ENCODE measurements at places on chromosomes 11 and 22. TPM values are rescaled to one million over a fixed set of nuclear protein-coding genes. Genes with fewer than 3 reads are reported as not detected.

- H3K27me3 ChIP-seq, result no peaks in the 10 kb centered on the region
- no peak overlapping the region for H3K4me3 ChIP-seq
- no peak overlapping the region for H3K27ac ChIP-seq
- H3K36me3 ChIP-seq, result peaks cover 3% of the 10 kb centered on the region
These were observed 28.8 kb downstream of the SWAP70 start for GRCh38 chr11:9692691-9693090.

GRCh38 chr11:57487021-57487778 lies 26.9 kb downstream of the RTN4RL2 start:
- H3K4me1 ChIP-seq, result peaks cover 20% of the 10 kb centered on the region
- H3K36me3 ChIP-seq, result no peaks in the 10 kb centered on the region
- H3K4me3 ChIP-seq, result no peak overlapping the region
- no peak for DNase-seq
- H3K27me3 ChIP-seq, result peaks cover 12% of the 10 kb centered on the region

DNA sequence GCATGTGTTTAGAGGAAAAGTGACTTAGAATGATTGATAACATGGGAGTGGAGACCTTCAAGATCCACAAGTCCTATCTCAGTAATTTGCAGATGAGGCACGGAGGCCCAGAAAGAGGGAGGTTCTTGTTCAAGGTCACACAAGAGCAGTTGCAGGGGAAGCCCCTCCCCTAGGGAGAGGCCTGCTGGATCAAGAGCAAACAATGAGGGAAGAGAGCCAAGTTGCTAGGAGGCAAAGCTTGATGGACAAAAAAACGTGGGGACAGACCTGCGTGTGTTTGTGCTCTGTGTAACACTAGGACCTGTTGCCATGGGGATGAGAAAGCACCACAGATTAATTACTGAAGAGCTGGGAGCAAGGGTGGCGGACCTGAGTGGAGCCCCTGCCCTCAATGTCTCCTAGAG lies 6.4 kb upstream of the MFRP start:
- peaks cover 10% of the 10 kb centered on the region for H3K36me3 ChIP-seq
- H3K4me3 ChIP-seq, result no peak overlapping the region
- peak overlapping the region; percentile 68 for H3K27ac ChIP-seq
- peaks cover 2% of the 10 kb centered on the region for H3K27me3 ChIP-seq
- no peak for DNase-seq

GRCh38 chr11:13955971-13956421 lies 6.5 kb upstream of the SPON1 start:
- no peak overlapping the region for H3K4me3 ChIP-seq
- no peaks in the 10 kb centered on the region for H3K36me3 ChIP-seq
- peaks cover 5% of the 10 kb centered on the region for H3K27me3 ChIP-seq

DNA sequence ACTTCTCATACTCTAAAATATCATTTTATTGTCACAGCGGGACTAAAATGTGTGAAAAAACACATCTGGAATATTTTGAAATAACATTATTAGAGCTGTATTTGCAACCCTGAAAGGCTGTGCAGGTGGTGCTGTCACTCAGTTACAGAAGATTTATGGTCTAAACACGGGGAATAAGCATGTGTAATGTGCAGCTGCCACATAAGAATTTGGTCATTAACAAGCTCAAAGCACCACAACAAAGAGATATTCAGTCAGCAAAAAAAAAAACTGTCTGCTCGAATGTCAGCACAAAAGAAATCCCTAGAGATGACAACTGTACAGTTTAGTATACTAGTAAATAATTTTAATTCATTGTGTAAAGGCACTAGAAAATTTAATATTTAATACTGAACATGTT lies 31.3 kb downstream of the TMEM123 start:
- no peaks in the 10 kb centered on the region for H3K27me3 ChIP-seq
- no peak overlapping the region for H3K27ac ChIP-seq
- DNase-seq, result no peak
- no peaks in the 10 kb centered on the region for H3K4me1 ChIP-seq

GRCh38 chr22:39117585-39118191 lies 20.6 kb downstream of the APOBEC3H start:
- no peak overlapping the region for H3K27ac ChIP-seq
- no peak for DNase-seq
- no peaks in the 10 kb centered on the region for H3K36me3 ChIP-seq
- peaks cover 21% of the 10 kb centered on the region for H3K27me3 ChIP-seq
- no peak overlapping the region for H3K4me3 ChIP-seq

DNA sequence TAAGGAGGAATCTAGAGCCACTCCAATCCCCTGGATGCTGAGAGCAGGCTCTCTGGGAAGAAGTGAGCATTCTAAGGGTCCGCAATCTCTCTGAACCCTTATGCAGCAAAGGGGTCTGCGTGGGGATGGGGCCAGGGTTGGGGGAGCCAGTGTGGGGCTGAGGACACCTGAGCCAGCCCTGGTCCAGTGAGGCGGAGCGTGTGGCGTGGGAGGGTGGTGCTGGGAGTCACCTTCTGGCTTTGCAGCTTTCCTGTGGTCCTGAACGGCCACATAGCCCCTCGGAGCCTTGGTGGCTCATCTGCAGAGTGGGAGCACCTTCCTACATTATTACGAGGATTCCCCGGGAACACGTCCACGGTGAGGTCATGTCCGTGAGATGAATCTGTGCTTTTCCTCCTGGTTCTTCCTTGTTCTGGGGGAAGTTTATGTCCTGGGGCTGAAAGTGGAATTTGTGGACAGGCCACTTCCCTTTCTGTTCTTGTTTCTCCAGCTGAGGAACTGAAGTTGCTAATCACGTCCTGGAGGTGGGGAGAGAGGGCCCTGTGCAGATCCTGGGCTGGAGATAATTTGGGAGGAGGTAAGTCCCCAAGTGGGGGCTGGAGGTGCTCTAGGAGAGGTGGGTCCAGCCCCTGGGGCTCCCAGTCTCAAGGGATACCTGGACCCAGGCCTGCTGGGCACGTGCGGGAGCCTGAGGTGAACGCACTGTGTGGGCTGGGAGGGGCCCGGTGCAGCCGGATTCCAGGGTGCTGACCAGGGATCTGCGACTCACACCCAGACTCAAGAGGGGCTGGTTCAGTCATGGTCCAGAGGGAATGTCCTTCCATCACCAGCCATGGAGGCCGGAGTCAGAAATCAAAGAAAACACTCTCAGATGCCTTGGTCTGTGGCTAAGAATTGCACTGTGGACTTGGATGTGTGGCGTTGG lies 6.1 kb downstream of the MRGPRE start:
- H3K36me3 ChIP-seq, result peaks cover 21% of the 10 kb centered on the region
- peaks cover 23% of the 10 kb centered on the region for H3K4me1 ChIP-seq
- H3K27me3 ChIP-seq, result no peaks in the 10 kb centered on the region
- no peak overlapping the region for H3K4me3 ChIP-seq
- no peak overlapping the region for H3K27ac ChIP-seq

- H3K36me3 ChIP-seq, result no peaks in the 10 kb centered on the region
- no peaks in the 10 kb centered on the region for H3K27me3 ChIP-seq
- no peak overlapping the region for H3K4me3 ChIP-seq
- DNase-seq, result peak; percentile 63
- peaks cover 3% of the 10 kb centered on the region for H3K4me1 ChIP-seq
- no peak overlapping the region for H3K27ac ChIP-seq
These were observed 15.3 kb upstream of the RAB30 start for GRCh38 chr11:83087035-83087434.

DNA sequence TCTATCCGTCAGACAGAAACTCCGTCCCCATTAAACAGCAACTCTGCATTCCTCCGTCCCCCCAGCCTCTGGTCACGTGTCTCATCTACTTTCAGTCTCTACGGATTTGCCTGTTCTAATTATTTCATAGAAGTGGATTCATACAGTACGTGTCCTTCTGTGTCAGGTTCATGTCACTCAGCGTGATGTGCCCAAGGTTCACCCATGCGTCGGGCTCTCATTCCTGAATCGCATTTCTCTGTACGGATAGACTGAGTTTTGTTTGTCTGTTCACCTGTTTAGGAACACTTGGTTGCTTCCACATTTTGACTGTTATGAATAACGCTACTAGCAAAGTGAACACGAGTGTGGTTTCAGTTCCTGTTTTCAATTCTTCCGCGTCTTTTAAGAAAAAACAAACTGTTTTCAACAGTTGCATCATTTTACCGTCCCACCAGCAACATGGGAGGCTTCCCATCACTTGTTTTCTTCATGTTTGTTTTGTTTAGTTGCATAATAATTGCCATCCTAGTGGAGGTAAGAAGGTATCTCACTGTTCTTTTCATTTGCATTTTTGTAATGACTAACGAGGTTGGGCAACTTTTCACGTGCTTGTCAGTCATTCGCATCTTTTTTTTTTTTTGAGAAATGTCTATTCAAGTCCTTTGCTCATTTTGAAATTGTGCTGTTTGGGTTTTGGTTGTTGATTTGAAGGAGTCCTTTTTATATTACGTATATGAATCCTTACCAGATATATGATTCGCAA lies 8.9 kb upstream of the NLRP6 start:
- DNase-seq, result no peak
- H3K4me1 ChIP-seq, result no peaks in the 10 kb centered on the region
- H3K4me3 ChIP-seq, result no peak overlapping the region

DNA sequence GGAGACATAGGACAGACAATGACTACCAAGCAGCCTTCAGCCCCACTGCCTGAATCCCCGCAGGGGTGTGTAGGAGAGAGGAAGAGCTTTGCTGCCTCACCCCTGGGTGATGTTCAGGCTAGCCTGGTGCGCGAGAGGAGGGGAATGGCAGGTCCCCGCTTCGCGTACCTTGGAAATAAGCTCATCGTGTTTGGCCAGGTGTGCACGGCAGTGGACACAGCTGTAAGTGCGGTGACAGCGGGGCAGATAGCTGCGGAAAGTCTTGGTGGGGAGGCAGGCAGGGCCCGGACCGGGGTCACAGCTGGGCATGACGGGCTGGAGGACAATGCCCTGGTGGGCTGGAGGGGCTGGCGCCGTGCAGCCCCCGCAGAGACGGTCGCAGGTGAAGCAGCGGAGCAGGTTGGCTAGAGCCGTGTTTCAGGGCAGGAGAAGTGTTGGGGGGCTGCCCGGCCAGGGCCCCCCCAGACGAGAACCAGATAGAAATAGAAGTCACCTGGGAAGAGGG lies 2.9 kb downstream of the YPEL4 start:
- H3K4me3 ChIP-seq, result peak overlapping the region; percentile 4
- no peaks in the 10 kb centered on the region for H3K36me3 ChIP-seq
- no peak for DNase-seq
- H3K4me1 ChIP-seq, result peaks cover 54% of the 10 kb centered on the region
- no peak overlapping the region for H3K27ac ChIP-seq

DNA sequence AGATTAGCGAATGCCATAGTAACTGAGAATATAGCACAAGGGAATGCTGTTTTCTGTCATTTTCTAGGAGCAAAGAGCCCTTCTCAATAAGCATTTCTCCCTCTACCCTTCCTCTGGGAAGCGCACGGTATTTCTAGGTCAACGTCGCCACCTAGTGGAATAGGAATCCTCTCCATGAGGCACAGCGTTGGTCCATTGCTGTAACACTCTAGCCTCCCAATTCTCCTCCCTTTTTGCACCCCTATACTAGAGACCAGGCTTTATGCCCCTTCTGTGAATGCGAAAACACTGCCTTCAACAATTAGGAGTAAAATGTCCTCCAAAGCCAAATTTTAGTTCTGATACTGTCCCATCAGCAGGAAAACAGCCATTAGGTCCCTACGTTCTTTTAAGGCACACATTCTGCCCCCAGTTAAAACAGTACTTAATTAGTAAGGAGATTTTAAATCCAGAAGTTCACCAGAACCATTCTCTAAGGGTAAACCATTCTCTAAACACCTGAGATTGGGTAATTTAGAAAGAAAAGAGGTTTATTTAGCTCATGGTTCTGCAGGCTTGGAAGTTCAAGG lies 12.8 kb upstream of the HYLS1 start:
- no peak overlapping the region for H3K27ac ChIP-seq
- no peaks in the 10 kb centered on the region for H3K36me3 ChIP-seq
- DNase-seq, result peak; percentile 75
- no peaks in the 10 kb centered on the region for H3K27me3 ChIP-seq
- H3K4me1 ChIP-seq, result peaks cover 4% of the 10 kb centered on the region
- H3K4me3 ChIP-seq, result peak overlapping the region; percentile 6

DNA sequence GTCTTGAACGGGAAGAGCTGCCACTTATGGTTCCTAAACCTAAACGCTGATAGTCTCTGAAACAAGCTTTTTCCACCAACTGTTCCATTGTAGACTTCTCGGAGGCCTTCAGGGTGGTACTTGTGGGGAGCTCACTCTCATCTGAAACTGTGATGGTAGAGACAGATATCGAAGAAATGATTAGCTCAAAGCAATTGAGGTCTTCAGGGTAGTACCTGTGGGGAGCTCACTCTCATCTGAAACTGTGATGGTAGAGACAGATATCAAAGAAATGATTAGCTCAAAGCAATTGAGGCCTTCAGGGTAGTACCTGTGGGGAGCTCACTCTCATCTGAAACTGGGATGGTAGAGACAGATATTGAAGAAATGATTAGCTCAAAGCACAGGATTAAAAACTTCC lies 175.7 kb downstream of the SWAP70 start:
- no peaks in the 10 kb centered on the region for H3K27me3 ChIP-seq
- no peaks in the 10 kb centered on the region for H3K4me1 ChIP-seq
- no peak overlapping the region for H3K4me3 ChIP-seq
- H3K36me3 ChIP-seq, result peaks cover 9% of the 10 kb centered on the region
- DNase-seq, result no peak

DNA sequence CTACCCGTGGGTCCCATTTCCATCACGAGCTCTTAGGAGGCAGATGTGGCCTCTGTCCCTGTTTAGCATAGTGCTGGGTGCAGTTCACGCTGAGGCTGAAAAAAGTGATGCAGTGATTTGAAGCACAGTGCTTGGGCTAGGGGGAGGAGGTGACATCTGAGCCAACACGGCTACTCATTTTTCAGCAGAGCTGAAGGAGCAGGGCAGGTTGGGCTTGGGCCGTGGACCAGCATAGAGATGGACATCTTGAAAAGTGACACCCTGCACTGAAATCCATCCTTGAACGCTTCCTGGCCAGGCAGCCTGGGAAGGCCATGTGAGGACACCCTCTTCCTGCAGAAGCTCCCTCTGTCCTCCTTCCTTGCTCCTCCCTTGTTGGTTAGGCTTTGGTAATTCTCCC lies 66.4 kb downstream of the ADAMTS15 start:
- no peaks in the 10 kb centered on the region for H3K36me3 ChIP-seq
- no peaks in the 10 kb centered on the region for H3K27me3 ChIP-seq
- no peak for DNase-seq

- no peak overlapping the region for H3K27ac ChIP-seq
- no peak overlapping the region for H3K4me3 ChIP-seq
- H3K4me1 ChIP-seq, result peaks cover 48% of the 10 kb centered on the region
- H3K27me3 ChIP-seq, result no peaks in the 10 kb centered on the region
- no peak for DNase-seq
These were observed 87.6 kb upstream of the LINC01488 start for GRCh38 chr11:69393865-69394233.

GRCh38 chr11:36119300-36119699 lies 169.9 kb downstream of the COMMD9 start:
- no peak for DNase-seq
- H3K36me3 ChIP-seq, result no peaks in the 10 kb centered on the region
- H3K4me3 ChIP-seq, result no peak overlapping the region
- H3K4me1 ChIP-seq, result peaks cover 26% of the 10 kb centered on the region

Gene UBE2L6
- 41.5 TPM for total RNA-seq

Gene IRAG1
- total RNA-seq, result 5.2 TPM

Gene FOLR1
- 1.9 TPM for total RNA-seq

Gene C11orf16
- not detected for total RNA-seq

Gene TRPM5
- 0.10 TPM for total RNA-seq

Gene ART1
- total RNA-seq, result not detected

Gene AP2A2
- total RNA-seq, result 55.3 TPM

Data from spinal cord (tissue), 10 donors.